Activated T-cell treated with anti-CD3 and anti-CD28 coated beads, Interleukin-2, amount 50 U/mL, for 48 hours (primary cell): ENCODE measurements at places on chromosomes 11 and 22.

GRCh38 chr11:59225017-59225416 lies 12.3 kb upstream of the MPEG1 start:
- DNase-seq = no peak

- no peak for DNase-seq
Measured at GRCh38 chr11:10638316-10638925, 55.1 kb downstream of the IRAG1 start.

DNA sequence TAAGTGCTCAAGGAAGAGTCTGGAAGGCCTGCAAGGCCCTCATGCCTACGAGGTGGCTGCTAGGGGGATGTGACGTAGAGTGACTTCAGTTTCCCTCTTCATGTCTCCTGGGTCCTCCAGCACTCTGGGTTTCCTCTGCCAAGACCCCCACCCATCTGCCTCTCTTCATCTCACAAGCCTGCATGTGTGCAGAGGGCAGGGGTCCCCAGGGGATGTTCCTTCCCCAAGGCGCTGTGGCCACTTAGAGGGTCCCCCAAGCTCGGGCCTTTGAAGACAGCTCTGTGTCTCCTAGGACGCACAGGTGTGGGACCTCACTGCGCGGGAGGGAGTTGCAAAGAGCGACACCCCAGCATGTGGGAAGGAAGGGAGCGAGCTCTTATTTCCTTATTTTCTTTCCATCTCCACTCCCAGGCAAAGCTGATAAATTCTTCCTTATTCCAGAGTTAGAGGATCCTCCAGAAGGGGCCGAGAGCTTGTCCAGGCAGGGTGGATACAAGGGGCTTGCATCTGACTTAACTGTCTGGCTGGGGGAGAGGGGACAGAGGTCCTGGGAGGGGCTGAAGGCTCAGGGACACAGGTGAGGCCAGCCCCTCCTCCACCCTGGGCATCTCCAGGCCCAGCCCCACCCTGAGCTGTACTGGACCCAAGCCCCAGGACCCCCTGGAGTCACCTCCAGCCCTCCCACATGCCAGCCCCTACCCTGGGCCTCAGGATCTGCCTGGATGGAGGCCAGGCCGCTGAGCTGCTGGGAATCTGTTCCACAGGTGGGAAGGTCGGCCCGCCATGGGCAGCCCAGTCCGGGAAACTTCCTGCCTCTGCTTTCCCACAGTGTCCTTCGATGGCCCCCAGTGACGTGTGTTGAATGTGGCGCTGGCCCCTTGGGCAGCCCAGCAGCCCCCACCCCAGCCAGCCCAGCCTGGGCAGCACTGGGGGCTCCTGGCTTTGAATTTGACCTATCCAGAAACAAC lies 59.7 kb upstream of the KCNQ1OT1 start:
- DNase-seq = no peak

GRCh38 chr22:29625090-29625825 lies 21.8 kb downstream of the NF2 start:
- DNase-seq = no peak

DNA sequence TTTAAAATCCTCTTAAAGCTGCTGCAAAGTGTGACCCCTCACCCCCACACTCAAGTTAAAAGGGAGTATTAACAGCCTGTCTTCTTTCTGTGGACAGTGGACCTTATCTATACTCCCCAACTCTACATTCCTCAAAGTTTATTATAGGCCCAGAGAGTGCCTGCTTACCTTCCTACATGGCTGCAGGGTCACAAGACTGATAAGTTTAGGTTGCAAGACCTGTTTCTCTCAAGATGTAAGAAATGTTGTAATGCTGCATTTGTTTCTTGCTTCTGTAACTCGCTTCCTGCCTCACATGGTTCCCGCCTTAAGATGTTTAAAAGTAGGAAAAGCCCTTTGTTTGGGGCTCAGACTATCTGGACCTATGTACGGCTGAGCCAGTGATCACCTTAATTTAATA lies 10.1 kb upstream of the NXPE1 start:
- no peak for DNase-seq

DNA sequence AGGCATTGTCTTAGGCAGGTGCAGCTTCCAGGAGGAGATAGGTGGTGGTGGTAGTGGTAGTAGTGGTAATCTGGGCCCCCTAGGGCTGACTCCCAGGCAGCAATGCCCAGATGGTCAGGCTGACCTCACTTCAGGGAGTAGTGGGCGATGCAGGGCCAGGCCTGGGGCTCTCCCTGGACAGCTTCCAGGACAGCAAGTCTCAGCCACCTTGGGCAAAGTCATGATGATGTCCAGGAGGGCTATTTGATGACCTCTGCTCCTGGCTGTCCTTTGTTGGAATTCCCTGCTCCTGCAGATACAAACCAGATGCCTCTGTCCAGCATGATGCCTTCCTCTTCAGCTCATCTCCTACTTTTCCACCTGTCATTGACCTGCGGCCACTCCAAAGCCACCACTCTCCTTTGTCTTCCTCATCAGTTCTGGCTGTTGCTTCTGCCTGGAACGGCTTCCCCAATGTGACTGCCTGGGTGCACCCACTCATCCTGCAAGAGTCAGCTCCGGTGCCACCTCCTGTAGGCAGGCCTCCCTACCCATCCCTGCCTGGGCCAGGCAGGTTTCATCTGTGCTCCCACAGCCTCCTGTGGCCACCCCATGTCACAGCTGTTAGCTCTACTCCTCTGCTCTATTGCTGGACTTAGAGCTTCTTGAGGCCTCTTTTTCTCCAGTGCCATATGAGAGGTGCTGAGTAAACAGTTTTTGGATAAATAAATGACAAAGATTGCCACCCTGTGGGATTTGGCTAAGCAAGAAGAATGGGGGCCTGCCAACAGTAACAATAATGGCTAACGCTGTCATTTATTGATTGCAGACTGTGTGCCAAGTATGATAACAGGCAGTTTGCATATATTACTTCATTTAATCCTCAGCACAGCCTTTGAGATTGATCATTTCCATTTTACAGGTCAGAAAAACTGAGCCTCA lies 172.9 kb upstream of the NECTIN1 start:
- no peak for DNase-seq

DNA sequence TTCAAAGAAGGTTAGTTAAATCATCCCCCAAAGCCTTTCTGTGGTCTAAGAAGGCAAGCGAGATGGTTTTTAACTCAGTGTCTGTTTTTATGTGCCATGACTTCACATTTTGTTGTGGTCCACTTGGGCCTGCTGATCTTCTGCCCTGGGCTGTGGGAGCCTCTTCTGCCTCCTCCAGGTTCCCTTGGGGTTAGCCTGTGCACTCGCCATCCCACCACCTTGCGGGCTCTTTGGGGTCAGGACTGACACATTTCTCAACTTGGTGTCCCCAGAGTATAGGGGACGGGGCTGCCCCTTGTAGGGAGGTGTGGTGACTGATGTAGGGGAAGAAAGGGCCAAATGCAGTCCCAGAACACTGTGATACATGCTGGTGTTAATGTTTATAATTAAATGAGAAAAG lies 207.0 kb downstream of the TBC1D22A start:
- peak; percentile 78 for DNase-seq

- no peak for DNase-seq
Measured at GRCh38 chr22:46392137-46392844, 56.8 kb downstream of the TRMU start.

DNA sequence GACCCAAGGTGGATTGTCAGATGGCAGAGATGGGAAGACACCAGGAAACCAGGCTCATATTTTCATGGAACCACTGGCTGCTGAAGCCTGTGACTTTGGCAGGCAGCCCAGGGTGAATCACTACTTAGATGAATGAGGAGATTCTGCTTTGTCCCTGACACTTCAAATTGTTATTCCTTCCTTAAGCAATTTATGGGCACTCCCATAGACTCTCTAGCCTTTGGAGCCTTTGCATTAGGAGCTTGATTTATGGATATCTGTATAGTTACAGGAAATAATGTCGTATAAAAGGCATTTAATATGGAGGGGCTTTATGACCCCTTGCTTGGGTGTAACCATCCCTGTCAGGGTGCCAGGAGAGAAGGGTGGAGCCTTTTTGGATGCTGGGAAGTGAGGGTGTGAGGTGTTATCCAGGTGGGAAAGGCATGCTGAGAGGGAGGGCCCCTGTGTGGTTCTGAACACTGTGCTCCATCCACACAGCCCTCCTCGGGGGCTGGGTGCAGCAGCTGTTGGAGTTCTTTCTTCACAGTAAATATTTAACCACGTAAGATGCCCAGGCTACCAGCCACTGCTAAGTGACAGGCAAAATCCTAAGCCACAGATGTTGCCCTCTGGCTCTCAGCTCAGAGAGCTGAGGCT lies 35.3 kb downstream of the IL18 start:
- no peak for DNase-seq

GRCh38 chr11:2268729-2269600 lies 1.4 kb downstream of the ASCL2 start:
- DNase-seq = peak; percentile 88

DNA sequence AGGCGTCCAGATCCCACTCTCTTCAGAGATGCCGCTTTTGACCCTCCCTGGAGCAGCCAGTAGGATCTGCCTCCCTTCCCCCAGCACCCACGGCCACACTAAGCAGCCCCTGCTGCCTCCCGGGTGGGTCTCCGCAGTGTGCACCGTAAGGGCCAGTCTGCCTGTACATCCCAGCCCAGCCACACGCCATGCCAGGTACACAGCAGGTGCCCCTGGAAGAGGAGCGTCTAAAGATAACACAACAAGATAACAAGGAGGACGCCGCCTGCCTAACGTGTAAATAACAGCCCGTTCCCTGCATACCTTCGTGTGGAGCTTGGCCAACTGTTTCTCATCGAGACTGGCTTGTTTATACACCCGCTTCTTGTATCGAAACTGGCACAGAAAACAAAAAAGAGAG lies 139.4 kb downstream of the SHANK2 start:
- DNase-seq = no peak

DNA sequence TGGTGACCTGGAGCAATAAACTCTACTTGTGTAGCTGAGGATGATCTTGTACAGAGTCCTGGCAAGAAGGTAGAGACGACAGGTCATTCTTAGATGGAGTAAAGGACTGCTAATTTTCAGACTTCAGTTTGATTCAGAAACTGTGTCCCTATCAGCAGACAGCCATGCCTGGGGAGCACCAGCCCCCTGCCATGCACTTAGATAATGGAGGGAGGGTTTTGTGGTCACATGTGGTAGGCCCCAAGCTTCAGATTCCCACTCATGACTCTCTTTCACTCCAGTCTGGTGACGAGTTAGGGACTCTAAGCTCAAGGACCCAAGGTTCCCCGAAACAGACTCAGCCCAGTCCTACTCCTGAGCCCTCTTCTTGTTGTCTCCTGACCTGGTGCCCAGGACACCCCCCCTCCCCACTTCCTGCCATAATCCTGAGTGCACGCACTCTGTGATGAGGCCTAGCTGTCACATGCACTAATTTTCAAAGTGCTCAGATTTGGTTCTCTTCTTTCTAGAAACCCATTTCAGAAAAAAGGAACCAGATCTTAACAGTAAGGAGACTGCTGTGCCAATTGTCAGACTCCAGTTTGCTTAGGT lies 10.2 kb upstream of the AMPD3 start:
- DNase-seq = no peak

- no peak for DNase-seq
Measured at GRCh38 chr11:60953781-60954180, 1.8 kb upstream of the SLC15A3 start.

DNA sequence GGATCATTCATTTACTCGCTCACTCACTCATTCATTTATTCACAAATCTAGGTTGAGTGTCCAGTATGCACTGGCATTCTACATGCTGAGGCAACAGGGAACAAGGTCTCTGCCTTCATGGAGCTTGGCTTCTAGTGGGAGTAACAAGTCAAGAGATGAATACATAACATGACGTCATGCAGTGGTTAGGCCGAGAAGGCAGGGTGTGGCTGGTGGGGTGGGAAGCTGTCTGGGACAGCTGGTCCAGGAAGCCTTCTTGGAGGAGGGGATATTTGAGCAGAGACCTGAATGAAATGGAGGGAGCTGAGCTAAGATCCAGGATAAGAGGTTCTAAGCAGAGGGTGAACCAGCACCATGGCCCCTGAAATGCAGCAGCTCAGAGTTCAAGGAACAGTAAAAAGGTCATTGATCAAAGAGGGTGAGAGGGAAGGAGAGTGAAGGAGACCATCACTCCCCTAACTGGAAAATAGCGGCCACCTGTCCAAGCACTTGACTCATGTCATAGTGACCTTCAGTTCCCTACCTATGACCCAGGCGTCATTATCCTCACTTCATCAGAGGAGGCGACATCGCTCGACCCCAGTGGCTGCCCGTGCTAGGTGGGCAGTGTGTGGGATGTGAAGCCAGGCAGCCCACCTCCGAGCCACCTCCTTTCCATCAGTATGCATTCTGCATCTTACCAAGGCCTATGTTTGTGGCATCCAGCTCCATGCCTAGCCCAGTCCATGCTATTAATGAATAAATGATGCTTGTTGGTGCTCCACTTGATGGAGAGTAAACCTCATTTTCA lies 105.0 kb downstream of the TSPAN18 start:
- no peak for DNase-seq

DNA sequence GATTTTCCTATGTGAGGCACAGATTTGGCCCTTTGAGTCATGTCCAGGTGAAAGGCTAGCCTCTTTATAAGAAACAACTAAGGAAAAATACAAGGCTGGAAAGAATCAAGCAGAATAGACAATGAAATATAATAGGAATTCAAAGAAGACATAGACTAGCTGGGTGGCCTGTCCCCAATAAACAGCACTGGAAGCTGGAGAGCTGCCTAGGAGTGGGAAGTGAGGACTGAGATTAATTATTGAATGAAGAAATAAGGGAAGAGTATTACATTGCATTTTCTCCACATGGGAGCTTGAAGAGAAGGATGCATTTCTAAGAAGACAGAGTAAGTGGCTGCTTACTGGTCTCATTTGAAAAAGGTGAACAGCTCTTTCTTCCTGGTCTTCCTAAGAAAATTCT lies 100.0 kb downstream of the CCDC34 start:
- no peak for DNase-seq

GRCh38 chr22:27934069-27934468 lies 15.0 kb upstream of the PITPNB start:
- no peak for DNase-seq

GRCh38 chr22:21032868-21033688 lies 717 bp upstream of the SLC7A4 start:
- DNase-seq = no peak

DNA sequence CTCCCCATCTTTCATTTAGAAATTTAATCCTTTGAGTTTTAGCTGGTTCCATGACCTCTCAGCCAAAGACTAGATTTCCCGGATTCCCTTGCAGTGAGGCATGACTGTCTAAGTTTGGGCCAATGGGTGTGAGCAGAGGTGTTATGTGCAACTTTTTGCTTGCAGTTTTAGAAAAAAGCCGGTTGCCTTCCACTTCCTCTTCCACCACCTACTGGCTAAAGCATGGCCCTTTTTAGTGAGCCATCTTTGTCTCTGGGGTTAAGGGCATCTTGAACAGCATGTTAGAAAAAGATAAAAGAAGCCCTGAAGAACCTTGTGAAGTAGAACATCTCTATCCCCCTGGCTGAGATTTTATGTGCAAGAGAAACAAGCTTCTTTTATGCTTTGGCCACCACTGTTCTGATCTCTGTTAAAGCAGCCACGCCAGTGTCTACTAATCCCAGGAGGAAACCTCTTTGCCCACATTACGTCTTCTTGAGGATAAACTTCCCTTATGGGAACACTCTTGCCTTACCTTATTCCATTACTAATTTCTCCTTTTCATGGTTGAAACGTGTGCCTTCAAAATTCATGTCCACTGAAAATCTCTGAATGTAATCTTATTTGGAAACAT lies 279.9 kb downstream of the TENM4 start:
- no peak for DNase-seq
